Uterus (tissue), 4 donors: ENCODE measurements at places on chromosomes 3 and 15. TPM values are rescaled to one million over a fixed set of nuclear protein-coding genes. Genes with fewer than 3 reads are reported as not detected.

The EOMES gene
- not detected for total RNA-seq

The ZDHHC19 gene
- not detected for total RNA-seq

DNA sequence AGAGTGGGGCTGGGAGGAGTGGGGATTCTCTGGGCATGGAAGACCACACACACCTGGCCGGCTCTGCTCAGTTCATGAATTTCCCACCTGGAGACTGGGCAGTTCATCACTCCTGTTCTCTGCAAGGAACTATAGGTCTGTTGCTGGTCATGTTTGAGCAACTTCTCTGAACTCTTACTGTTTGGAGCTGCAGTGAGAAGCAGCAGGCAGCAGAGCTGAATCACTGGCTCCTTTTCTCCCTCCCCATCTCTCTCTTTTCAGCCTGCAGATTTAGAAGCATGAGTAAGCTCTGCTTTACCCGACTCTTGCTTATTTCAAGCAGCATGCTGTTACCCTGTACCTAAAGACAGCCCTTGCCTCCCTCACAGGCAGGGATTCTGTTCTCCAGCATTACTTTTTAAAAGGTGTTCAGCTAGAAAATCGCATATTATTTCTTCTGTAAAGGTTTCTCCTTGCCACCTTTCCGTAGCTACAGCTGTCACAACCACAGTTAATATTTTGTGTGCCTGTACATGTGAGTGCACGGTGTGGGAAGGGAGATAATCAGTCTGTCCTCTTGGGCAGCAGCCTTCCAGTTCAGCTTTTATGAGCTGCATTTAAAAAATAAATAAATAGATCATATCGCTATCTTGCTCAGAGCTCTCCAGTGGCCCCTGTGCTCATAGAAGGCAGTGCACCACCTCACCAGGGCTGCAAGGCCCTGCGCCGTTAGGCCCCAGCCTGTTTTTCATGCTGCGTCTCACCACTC, 131.6 kb downstream of the CHCHD6 start:
- H3K27me3 ChIP-seq, result no peaks in the 10 kb centered on the region
- H3K27ac ChIP-seq, result no peak overlapping the region
- no peaks in the 10 kb centered on the region for H3K4me1 ChIP-seq
- no peak overlapping the region for H3K4me3 ChIP-seq
- H3K36me3 ChIP-seq, result no peaks in the 10 kb centered on the region
- DNase-seq, result no peak

DNA sequence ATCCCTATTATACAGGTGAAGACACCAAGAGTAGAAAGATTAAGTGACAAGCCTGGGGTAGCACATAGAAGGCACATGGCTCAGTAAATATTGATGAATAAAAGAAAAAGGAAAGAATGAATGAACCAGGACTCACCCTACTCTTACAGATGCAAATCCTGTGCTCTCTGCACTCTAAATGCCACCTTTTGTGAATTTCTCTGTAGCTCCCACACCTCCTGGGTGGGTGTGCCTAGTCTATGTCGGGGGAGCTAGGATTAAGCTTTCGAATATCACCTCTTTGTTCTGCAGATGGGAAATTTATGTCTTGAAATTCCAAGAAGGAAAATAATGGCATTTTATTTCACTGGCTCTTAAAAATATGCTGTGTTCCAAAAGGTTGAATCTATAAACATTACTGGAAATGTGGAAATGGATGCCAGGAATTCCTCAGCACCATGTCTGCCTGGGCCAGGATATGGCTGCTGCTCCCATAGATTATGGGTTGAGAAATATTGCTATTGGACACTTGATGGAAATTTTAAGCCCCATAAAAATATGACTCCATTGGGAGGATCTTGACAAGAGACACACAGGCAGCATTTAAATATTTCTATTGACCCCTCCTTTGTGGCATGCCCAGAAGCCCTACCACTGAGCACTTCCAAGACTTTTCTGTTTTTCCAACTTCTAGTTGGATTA, 43.3 kb downstream of the CCNB2 start:
- no peak overlapping the region for H3K27ac ChIP-seq
- H3K4me1 ChIP-seq, result no peaks in the 10 kb centered on the region
- no peaks in the 10 kb centered on the region for H3K27me3 ChIP-seq
- no peak for DNase-seq
- H3K4me3 ChIP-seq, result no peak overlapping the region

DNA sequence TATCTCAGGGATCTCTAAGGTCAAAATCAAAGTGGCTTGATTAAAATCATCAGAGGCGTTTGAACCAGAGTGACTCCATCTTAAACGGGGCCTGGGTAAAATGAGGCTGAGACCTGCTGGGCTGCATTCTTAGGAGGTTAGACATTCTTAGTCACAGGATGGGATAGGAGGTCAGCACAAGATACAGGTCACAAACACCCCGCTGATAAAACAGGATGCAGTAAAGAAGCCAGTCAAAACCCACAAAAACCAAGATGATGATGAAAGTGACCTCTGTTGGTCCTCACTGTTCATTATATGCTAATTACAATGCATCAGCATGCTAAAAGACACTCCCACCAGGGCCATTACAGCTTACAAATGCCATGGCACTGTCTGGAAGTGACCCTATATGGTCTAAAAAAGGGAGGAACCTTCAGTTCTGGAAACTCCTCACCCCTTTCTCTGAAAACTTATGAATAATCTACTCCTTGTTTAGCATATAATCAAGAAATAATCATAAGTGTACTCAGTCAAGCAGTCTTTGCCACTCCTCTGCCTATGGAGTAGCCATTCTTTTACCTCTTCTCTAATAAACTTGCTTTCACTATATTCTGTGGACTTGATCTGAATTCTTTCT, 143.3 kb upstream of the SLCO3A1 start:
- H3K27ac ChIP-seq, result no peak overlapping the region
- no peaks in the 10 kb centered on the region for H3K4me1 ChIP-seq
- no peak for DNase-seq
- H3K27me3 ChIP-seq, result no peaks in the 10 kb centered on the region

DNA sequence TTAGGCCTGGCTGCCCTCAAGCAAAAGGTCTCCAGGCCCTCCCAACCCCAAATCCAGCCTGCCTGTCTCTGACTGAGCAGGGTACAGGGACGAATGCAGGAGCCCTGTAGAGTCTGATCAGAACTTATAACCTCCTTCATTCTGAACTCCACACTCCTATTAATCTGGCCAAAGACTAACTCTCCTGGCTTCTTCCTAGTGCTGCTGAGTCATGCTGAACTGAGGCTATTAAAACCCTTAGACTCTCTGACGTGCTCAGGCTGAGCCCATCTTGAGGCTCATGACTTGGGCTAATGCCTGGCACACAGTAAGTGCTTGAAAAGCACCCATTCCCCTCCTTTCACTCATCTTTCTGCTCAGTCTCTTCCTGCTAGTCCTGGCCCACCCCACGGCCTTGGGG, 81.9 kb downstream of the NUP210 start:
- DNase-seq, result no peak
- no peak overlapping the region for H3K4me3 ChIP-seq
- H3K4me1 ChIP-seq, result no peaks in the 10 kb centered on the region
- no peaks in the 10 kb centered on the region for H3K27me3 ChIP-seq

DNA sequence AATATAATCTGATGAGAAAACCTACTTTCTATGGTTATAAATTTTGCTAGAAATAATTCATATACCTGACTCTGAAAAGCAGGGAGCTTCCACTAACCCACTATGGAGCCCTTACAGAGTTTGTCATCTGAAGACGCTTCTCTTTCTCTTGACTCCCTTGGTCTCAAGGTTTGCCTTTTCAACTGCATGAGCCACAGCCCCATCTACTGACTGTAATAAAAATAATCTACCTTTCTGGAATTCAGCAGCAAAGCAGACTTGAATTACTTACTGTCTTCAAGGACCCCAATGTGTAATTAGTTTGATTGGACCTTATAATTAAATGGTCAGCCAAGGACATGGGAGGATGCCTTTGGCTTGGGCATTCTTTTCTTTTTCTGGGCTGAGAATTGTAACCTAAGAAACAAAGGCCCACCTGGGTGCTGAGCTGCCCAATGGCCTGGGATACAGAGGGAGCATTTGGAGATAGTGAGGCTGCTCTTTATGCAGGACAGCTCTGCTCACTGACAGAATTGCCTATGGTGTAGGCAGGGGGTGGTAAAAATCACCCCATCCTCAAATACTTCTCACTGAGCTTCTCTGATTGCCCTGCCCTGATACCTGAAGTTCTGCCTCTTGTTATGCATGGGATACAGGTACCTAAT, 178.6 kb upstream of the TRIM42 start:
- no peak overlapping the region for H3K27ac ChIP-seq
- no peak overlapping the region for H3K4me3 ChIP-seq
- H3K4me1 ChIP-seq, result no peaks in the 10 kb centered on the region
- DNase-seq, result no peak

DNA sequence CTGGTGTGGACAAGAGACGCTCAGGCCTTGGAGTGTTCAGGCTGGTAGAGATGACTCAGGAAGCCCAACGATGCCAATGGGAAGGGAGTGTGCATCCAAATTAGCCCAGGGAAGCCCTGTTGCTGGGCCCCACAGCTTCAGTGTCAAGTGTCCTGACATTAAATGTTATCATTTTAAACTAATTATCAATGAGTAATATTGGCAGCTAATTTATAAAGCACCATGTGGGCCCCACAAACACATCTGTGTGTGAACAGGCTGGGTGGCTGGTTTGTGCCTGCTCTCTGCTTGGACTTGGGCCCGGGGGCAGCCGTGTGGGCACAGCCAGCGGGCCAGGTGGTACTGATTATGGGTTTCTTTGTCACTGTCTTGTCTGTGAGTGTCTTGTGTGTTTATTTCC, 15.0 kb downstream of the FBLN2 start:
- no peaks in the 10 kb centered on the region for H3K36me3 ChIP-seq
- H3K4me1 ChIP-seq, result no peaks in the 10 kb centered on the region
- DNase-seq, result no peak
- no peak overlapping the region for H3K27ac ChIP-seq
- H3K27me3 ChIP-seq, result no peaks in the 10 kb centered on the region
- H3K4me3 ChIP-seq, result no peak overlapping the region

DNA sequence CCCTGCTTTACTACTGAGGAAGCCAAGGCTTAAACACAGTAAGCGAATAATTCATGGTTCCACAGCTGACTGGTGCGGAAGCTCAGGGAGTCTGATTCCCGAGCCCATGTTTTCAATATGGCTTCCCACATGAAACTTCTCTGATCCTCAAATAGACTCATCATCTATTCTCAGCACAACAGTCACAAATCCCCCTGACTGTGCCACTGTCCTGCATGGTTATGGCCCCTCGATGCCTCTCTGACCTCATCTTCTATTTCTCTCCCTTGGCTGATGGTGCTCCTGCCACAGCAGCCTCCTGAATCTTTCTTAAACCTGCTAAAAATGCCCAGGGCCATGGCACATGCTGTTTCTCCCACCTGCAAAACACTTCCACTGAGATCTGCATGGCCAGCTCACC, 43.2 kb downstream of the SRGAP3 start:
- H3K4me1 ChIP-seq, result no peaks in the 10 kb centered on the region
- H3K4me3 ChIP-seq, result no peak overlapping the region
- no peaks in the 10 kb centered on the region for H3K36me3 ChIP-seq
- H3K27ac ChIP-seq, result no peak overlapping the region
- DNase-seq, result no peak

DNA sequence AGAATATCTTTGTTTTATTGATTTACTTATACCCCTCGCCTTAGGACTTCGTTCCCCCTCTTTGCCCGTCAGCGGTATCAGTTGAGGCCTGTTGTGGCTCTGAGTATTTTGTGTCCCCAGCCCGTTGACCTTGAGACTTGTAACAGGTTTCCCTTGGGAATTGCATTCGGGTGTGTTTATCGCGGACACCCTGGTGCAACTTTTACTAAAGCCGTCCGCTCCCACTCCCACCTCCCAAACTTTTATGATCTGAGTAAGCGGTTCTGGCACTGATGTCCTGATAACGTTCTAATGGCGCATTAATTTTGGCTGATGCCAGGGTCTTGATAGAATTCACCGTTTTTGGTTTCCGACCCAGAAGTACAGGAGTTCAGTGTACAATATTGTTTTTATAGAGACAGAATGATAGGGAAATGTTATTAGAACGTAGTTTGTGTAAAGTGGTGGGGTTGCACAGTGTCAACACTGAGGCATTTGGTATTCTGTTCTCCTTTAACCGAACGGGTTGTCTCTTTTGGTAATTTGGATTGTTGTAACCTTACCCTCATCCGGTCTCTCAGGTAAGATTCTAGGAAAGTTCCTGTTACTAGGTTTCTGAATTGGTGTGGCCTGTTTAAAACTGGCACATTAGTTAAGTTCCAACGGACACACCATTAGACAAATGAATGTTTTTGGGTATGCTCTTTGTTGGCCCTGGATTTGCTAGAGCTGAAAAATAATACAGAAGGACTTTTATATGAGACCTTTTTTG, 47.8 kb downstream of the OIP5 start:
- peak overlapping the region; percentile 74 for H3K4me3 ChIP-seq
- H3K27me3 ChIP-seq, result no peaks in the 10 kb centered on the region
- H3K36me3 ChIP-seq, result peaks cover 2% of the 10 kb centered on the region
- DNase-seq, result no peak

DNA sequence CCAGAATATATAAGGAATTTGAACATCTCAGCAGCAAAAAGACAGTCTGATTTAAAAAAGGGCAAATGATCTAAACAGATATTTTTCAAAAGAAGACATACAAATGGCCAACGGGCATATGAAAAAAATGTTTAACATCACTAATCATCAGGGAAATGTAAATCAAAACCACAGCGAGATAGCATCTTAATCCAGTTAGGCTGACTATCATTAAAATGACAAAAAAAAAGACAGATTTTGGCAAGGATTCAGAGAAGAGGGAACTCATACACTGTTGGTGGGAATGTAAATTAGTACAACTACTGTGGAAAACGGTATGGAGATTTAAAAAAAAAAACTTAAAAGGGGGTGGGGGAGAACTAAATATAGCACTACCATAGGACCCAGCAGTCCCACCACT, 47.9 kb downstream of the RNF13 start:
- no peak for DNase-seq
- H3K27me3 ChIP-seq, result no peaks in the 10 kb centered on the region
- no peaks in the 10 kb centered on the region for H3K36me3 ChIP-seq
- H3K4me1 ChIP-seq, result no peaks in the 10 kb centered on the region
- H3K27ac ChIP-seq, result no peak overlapping the region
- H3K4me3 ChIP-seq, result no peak overlapping the region

- H3K36me3 ChIP-seq, result no peaks in the 10 kb centered on the region
- H3K4me3 ChIP-seq, result no peak overlapping the region
- H3K27me3 ChIP-seq, result no peaks in the 10 kb centered on the region
- no peaks in the 10 kb centered on the region for H3K4me1 ChIP-seq
- no peak for DNase-seq
Measured at GRCh38 chr15:37246065-37246464, 145.7 kb upstream of the MEIS2 start.
